ENCODE measurements at places on chromosomes 12 and 14.

GRCh38 chr14:65997347-65997746 is 488.8 kb upstream of the CCDC196 start:
- DNase-seq, result no peak

GRCh38 chr14:61563880-61564617 is 131.3 kb upstream of the HIF1A start:
- peak; percentile 28 for DNase-seq

DNA sequence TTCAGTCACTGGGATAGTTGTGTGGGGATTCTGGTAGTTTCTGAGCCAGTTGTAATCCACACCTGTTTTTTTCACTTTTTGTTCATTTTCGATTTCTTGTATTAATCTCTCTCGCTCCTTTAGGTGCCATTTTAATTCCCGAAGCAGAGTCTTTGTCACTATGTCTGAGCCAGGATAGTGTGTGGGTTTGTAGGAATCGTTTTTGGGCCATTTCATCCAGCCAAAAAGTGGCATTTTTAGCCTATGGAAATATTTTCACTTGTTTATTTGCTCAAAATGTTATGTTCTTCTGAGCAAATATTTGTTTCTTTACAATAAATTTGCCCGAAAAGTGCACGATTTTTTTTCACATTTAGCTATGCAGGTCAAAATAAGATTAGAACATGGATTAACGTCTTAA is 867 bp downstream of the RD3L start:
- DNase-seq, result no peak

DNA sequence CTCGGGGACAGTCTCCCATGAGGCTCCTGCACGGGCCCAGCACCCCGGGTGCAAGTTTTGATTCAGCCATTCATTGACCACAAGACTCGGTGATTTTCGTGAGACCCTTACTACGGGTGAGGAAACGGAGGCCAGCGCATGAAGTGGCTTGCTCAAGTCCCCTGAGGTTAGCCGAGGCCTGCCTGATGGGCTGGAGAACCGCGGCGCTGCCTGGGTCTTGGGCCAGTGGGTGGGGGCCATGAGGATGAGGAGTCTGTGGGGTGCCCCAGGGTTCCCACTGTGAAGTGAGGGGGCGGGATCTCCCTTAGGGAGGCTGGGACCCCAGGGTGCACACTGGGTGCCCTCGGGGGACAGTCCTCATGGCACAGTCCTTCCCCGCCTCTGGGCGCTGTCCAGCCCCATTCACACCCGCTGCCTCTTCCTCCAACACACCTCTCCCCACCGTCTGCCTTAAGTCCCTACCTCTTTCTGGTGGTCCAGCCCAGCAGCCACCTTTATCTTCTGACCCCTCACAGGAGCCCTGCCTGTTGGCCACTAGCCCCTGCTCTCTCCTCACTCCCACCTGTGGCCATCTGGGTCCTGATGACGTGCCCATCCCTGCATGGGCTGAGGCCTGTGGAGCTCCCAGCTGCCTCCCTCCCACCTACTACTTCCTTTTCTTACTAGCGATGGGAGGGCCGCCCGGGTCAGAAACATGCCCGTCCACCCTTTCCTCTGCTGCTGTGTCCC is 16.3 kb downstream of the BEGAIN start:
- no peak for DNase-seq

- no peak for DNase-seq
Observed at GRCh38 chr14:97185186-97185585, 388.0 kb downstream of the VRK1 start.
